ENCODE measurements at places on chromosomes 4 and X.

GRCh38 chr4:101512416-101512815 lies 165.1 kb upstream of the PPP3CA start:
- no peak for DNase-seq

- no peak for DNase-seq
Measured at GRCh38 chrX:6777238-6778002, 242.5 kb upstream of the VCX3A start.

GRCh38 chr4:86543560-86544309 lies 50.4 kb upstream of the PTPN13 start:
- no peak for DNase-seq

- no peak for DNase-seq
Measured at GRCh38 chr4:84681486-84682274, 98.8 kb downstream of the CDS1 start.

DNA sequence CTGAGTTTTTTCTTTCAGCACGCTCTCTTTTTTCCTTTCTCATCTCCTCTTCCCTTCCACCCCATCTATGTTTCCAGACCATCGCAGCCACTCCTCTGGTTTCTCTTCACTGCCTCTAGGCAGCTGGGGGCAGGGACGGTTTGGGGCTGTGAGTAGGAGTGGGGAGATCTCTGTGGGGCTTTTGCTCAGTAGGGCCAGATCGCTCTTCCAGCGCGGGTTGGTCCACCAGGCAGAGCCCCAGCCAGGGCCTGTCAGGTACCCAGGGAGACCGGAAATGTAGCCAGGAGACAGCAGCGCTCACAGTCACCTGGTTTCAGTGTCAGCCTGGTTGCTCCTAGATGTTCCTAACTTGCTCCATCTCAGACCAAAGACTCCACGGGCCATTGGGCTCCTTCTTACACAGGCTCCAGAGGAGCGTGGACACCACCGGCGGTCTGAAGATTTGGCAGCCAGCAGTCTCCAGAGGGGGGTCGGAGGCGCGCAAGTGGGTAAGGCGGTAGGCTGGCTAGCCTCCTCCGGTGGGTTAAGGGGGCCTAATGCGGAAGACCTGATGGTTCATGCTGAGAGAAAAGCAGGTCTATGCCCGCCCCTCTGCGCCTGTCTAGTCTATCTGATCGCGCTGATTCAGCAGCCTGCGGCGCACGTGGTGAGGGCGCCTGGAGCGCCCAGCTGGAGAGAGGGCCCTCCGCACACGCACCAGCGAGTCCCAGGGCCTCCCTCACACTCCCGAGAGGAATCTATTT lies 1.8 kb downstream of the FGF5 start:
- no peak for DNase-seq

DNA sequence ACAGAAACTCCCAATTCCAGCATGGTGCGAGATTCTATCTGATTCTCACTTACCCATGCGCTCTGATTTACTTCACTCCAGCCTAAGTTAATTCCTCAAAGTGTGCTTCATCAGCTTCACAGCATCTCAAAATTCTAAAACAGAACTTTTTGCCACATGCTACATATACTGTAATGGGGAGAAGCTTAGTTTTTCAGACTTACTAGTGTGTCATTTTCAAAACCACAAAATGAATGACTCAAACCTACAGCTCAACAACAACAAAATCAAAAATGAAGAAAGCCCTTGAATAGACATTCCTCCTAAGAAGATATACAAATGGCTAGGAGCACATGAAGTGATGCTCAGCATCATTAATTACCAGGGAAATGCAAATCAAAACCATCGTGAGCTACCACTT lies 14.9 kb downstream of the IRF2 start:
- DNase-seq, result no peak

- no peak for DNase-seq
Measured at GRCh38 chrX:19625612-19626011, 110.3 kb upstream of the MAP3K15 start.

DNA sequence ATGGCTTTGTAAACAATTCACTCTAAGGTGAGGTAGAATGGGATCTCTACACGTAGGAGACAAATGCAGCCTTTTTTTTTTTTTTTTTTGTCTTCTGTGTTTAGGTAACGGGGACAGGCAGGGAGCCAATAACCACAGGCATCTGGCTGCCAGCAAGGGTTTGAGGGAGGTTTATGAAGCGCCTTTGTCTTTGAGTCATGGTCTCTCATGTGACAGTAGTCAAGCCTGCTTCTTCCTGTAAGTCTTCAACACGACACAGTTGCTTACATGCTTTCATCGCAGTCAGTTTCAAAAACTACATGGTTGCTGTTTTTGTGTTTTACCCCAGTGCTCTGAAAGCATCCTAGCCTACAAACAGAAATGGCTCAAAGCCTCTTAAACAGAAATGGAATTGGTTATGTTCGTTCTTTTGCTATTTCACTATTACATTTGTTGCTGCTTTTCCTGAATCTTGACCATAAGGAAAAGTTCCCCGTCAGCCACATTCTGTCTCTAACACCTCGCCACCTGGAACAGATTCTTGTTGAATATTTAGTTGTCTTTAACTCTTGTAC lies 127.8 kb upstream of the METTL14 start:
- peak; percentile 25 for DNase-seq

DNA sequence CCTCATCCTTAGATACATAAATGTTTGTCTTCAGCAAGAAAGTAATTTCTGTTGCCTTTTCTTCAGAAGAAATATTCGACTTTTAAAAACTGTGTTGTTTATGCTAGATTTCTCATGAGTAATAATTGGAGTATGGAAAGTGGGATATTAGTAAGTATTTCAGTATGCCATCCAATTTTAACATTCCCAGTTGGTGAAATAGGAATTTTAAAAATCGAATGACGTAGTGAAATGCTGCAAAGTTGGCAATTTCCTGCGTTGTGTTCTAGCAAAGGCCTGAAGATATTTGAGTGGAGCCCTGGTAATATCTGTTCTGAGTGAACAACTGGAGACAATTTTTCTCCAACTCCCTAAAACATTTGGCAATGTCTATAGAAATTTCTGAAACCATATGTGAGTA lies 190.1 kb downstream of the ZNF330 start:
- no peak for DNase-seq

DNA sequence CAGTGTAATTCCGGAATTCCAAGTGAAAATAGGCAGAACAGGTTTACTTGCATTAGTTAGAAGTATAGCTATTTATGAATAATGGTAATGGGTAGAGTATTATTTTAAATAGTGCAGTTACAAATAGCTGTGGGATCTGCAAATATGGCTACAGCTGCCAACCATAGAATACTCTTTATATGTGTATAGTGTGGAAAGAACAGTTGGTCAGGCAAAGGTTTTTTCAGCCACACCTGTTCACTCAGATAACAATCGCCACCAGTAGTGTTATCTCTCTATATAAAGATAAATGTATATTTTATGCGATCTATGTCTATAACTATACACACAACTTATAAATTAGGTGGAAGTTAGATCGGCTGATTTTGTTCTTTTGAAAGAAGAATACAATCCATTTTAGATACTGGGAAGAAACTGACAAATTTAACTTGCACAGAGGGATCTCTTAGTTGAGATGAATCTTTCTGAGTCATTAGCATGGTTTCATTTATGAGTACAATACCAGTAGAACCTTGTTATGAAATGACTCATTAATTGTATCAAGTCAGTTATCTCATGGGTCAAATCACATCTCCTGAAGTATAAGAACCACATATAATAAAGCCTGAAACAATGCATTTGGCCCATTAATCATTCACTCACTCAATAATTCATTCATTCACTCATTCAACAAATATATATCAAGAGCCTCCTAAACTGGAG lies 100.9 kb upstream of the NR3C2 start:
- no peak for DNase-seq

- DNase-seq, result peak; percentile 30
Measured at GRCh38 chr4:158722917-158723793, at the start of gene PPID. Gene PPID, minus strand, starts transcription at chr4:158723396. Its CDS starts 108 bp downstream, at chr4:158723288.

GRCh38 chr4:100708776-100709175 lies 191.0 kb upstream of the EMCN start:
- no peak for DNase-seq

GRCh38 chrX:86171366-86171765 lies 23.1 kb downstream of the DACH2 start:
- DNase-seq, result no peak

DNA sequence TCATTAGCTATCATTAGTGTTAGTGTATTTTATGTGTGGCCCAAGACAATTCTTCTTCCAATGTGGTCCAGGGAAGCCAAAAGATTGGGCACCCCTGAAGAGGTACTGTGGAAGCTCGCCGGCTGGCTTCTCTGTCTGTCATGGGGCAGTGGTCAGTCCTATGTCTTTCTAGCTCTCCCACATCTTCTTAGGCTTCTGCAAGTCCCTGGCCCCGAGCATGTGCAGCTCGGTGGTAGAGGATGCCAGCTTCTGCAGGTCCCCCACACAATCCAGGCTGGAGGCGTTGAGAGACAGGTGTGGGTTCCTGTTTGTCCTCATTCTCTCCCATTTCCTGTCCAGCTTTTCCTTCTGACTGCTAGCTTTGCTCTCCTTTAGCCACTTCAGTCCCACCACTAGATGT lies 134.1 kb upstream of the NALF2 start:
- DNase-seq, result no peak

GRCh38 chr4:143362349-143363046 lies 25.8 kb downstream of the GAB1 start:
- no peak for DNase-seq

- DNase-seq, result no peak
Measured at GRCh38 chrX:18888281-18888680, 95.6 kb downstream of the PHKA2 start.

GRCh38 chr4:186121057-186121456 lies 16.6 kb downstream of the FAM149A start:
- DNase-seq, result no peak

- DNase-seq, result no peak
Measured at GRCh38 chr4:17945303-17945702, 76.3 kb downstream of the LCORL start.

- DNase-seq, result no peak
Measured at GRCh38 chr4:170198747-170199146, 109.0 kb upstream of the AADAT start.

GRCh38 chr4:673349-674091 lies 556 bp downstream of the ATP5ME start:
- DNase-seq, result no peak

GRCh38 chrX:117376460-117376859 lies 740.1 kb downstream of the KLHL13 start:
- DNase-seq, result no peak

- DNase-seq, result no peak
Measured at GRCh38 chr4:2901186-2901585, 57.5 kb downstream of the ADD1 start.

DNA sequence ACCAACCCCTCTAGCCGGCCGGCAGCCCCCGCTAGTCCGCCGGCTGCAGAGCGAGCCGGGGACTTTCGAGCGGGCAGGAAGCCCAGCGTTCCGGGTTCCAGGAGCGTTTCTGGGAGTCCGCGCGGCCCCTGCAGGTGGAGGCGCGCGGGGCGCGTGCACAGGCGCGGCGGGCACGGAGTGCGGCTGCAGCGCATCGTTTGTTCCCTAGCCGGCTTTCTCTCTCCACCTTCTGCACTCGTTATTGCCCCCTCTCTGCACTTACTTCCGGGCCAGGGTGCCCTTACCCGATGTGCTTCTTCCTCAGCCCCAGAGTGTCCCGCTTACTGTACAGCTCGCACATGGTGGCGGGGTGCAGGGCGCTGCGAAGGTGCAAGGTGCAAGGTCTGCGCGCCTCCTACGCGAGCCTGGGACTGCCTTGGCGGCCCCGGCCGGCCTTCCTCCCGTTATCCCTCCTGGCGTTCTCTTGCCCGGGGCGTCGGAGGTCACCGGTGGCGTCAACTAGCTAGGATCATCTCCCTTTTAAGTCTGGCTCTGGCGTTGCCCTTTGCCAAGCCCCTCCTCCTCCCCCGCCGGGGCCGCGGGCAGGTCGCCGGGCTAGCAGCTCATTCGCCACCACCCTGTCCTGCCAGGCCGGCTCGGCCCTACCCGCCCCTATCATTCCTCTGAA lies at the start of gene ETNPPL:
ETNPPL (minus strand) TSS at position 495 of the 667 bp plus-strand sequence; CDS start at position 340, 155 bp downstream.
- no peak for DNase-seq

DNA sequence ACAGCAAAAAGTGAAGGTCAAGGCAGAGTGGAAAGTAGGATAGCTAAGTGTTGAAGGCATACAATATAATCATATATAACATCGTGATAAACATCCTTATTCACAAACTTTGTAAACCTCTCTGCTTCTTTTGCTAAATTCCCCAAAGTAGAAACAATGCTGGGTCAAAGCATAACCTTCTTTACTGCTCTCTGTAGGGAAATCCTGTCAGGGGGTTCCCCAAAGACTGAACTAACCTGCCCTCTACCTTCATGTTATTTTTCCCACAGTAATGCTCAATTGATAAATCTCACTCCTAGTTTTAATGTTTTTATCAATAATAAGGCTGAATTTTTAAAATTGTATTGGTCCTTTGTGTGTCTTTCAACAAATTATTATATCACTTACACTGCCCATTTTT lies 55.7 kb downstream of the DCHS2 start:
- no peak for DNase-seq

GRCh38 chr4:6200922-6201362 lies 593 bp upstream of the JAKMIP1 start:
- DNase-seq, result no peak

- no peak for DNase-seq
Measured at GRCh38 chr4:10369517-10369916, 87.7 kb downstream of the ZNF518B start.

- no peak for DNase-seq
Measured at GRCh38 chrX:50813843-50814661, at the start of gene SHROOM4. Gene SHROOM4, minus strand, starts transcription at chrX:50814194. Its CDS starts 176 bp downstream, at chrX:50814018.

- DNase-seq, result peak; percentile 46
Measured at GRCh38 chrX:41275661-41276609, 58.0 kb upstream of the DDX3X start.

- DNase-seq, result no peak
Measured at GRCh38 chr4:24624381-24624780, 40.0 kb upstream of the DHX15 start.

- DNase-seq, result no peak
Measured at GRCh38 chrX:136204571-136204970, 46.6 kb downstream of the MAP7D3 start.

DNA sequence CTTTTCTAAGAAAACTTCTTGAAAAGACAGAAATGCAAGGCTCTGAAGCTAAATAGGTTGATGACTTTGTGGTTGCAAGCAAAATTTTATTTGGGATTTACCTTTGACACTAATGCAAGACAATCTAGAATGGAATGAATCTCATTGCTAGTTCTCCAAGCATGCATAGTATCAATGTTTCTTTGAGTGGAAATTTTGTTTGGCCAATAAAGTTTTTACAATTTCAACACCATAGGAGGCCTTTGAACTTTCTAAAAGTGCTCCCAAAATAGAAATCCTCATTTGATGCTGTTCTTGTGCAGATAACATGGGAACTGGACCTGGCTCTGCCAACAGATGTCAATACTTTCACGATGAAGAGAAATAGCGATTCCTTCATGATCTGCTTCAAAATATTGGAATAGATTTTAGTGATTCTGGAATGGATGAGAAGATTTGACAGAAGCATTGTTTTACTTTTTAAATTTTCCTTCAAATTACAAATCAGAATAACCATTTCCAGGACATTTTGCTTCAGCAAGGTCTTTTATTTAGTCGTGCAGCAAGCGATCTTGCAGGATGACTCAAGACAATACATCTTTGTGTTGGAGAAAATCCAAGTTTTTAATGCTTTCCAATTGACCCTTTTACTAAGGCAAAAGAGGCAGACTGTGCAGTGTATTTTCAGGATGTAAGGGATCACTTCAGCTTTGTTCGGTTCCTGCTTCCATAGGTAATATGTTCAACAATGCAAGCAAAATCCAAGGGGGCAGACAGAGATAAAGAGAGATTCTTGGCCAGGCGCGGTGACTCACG lies 51.7 kb upstream of the OTUD4 start:
- DNase-seq, result no peak

- DNase-seq, result no peak
Measured at GRCh38 chr4:86398187-86398586, 38.3 kb upstream of the MAPK10 start.

Measured in T1000 (cell line).